ENCODE measurements at places on chromosomes 2 and 18.

- no peak for DNase-seq
These were observed 46.1 kb upstream of the LRP1B start for GRCh38 chr2:142176941-142177340.

GRCh38 chr18:57961876-57962505 is 82.0 kb upstream of the NEDD4L start:
- DNase-seq, result no peak

GRCh38 chr2:223720367-223720766 is 117.0 kb downstream of the AP1S3 start:
- DNase-seq, result no peak

DNA sequence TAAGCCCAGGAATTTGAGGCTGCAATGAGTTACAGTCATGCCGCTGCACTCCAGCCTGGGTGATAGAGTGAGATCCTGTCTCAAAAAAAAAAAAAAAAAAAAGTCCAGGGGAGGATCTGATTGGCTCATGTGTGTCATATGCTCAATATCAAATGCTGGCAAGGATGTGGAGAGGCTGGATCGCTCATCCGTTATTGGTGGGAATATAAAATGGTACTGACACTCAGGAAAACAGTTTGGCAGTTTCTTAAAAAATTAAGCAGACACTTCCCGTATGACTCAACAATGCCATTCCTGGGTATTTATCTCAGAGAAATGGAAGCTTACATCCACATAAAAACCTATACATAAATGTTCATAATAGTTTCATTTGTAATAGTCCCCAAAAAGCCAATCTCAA is 68.9 kb downstream of the MEX3C start:
- DNase-seq, result no peak

- no peak for DNase-seq
These were observed 209.6 kb upstream of the TNP1 start for GRCh38 chr2:217069263-217070042.

- no peak for DNase-seq
These were observed 583.4 kb upstream of the CDH2 start for GRCh38 chr18:28760299-28760698.

- DNase-seq, result peak; percentile 25
These were observed 62.9 kb downstream of the MTHFD2 start for GRCh38 chr2:74261204-74261864.

- no peak for DNase-seq
These were observed 808.4 kb downstream of the ERBB4 start for GRCh38 chr2:211730215-211730614.

- no peak for DNase-seq
These were observed 853.8 kb downstream of the TMEM182 start for GRCh38 chr2:103615611-103616105.
